ENCODE measurements at places on chromosomes 5 and 9.

DNA sequence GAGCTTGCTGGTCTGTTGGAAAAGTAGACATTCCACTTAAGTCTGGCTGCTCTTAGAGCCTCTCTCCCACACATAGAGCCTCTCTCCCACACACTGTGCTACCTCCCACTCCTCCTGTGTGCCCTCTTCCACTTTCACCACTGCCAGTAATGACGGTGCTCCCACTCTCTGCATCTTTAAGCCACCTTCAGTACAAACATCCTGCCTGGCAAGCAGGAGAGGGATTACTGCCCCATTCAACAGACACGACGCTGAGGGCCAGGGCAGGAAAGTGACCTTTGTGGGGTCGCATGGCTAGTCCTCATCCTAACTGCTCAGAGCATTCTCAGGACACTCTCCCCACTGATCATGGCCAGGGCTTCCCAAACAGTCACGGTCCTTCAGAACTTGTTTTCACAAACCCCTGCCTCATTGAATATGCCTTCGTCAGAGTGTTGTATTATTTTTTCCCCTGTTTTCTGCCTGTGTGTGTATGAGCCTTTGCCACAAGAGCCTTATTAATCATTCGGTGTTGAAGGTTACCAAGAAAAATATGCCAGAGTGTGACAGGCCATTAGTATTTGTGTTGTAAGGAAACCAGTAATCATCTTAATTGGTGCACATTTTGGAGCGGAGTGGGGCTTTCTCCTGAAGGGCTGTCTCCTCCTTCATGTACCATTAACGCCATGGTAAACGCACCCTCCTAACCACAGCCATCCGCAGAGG, 87.1 kb upstream of the SAP30L start:
- no peak for DNase-seq

DNA sequence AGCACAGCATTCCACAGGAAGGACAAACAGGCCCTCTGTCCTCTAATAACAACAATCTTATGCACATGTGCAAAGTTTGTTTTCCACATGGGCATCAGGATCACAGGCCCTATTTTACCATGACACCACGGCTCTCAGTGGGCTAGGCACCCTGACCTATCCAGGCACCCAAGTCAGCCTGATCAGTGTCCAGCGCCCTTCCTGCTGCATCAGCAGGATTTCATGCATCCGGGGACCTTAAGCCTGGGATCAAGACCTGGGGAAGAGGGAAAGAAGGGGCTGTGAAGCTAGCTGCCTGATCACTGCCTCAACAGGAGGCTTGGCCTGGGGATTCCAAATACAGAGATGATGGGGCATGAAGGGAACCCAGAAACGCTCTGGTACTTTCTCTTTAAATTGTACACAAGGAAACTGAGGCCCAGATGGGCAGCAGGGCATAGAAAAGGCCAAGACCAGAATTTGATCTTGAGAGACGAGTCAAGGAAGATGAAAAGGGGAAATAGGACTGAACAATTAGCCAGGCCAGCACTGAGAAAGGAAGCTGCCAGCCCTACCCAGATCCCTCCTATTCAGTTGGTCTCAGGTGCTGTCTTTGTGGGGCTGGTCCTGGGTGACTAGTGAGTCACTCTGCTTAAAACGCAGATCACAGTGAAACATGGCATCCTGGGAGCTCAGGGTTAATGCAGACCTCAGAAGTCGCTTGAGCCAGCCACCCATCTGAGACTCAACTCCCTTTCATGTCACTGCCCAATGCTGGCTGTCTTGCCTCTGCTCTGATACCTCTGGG, 57.9 kb downstream of the SHB start:
- DNase-seq, result no peak

GRCh38 chr5:84168841-84169240, 215.8 kb downstream of the EDIL3 start:
- no peak for DNase-seq

- no peak for DNase-seq
Observed at GRCh38 chr5:31703757-31704156, 64.8 kb downstream of the PDZD2 start.

GRCh38 chr9:32419921-32420320, 35.5 kb downstream of the ACO1 start:
- no peak for DNase-seq

DNA sequence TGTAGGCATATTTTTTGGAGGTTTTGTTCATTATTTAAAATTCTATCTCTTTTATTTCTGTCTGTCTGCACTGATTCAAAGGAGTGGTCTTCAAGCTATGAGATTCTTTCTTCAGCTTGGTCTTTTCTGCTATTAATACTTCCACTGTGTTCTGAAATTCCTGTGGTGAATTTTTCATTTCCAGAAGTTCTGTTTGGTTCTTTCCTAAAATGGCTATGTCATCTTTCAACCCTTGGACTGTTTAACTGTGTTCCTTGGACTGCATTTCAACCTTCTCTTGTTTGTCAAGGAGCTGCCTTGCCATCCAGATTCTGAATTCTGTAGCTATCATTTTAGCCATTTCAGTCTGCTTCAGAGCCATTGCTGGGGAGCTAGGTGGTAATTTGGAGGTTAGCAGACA, 76.3 kb downstream of the CERT1 start:
- DNase-seq, result no peak

GRCh38 chr5:97425511-97425910, 242.5 kb upstream of the RIOK2 start:
- DNase-seq, result no peak

- no peak for DNase-seq
Observed at GRCh38 chr5:87054821-87055220, 212.9 kb upstream of the RASA1 start.

GRCh38 chr9:132166599-132166998, 4.7 kb downstream of the NTNG2 start:
- DNase-seq, result no peak

DNA sequence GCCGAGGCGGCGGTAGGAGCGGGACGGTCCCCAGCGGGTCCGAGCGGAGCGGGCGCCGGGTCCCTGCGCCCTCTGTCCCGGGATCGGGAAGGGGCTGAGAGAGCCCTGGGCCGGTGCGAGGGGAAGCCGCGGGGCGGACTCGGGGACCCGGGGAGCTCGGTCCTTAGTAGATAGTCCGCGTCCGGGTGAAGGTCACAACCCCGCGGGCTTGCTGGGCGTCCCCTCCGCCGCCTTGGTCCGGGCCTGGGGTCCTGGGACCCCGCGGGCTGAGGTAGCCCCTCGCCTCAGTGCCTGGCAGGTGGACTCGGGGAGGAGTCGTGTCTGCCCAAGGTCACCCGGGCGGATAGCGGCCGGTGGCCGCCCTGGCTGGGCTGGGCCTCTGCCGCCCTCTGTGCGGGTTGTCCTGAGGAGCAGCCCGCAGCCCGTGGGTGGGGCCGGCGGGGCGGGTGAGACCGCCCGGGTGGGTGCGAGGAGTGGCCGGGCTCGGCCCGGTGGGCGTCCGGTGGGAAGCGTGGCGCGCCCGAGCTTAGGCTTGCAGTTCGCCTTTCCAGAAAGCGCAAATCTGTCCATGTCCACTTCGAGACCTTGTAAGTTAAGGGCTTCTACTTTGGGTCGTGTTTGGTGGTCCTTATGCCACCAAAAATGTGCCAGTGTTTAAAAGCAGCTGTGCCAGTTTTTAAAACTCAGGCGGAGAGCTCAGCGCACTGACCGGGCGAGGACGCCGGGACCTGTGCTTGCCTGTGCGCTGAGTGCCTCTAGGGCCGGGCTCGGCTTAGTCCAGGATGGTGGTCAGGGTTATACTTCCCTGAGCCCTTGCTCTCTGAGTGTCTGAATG, 554 bp downstream of the SDHA start:
- DNase-seq, result peak; percentile 11

DNA sequence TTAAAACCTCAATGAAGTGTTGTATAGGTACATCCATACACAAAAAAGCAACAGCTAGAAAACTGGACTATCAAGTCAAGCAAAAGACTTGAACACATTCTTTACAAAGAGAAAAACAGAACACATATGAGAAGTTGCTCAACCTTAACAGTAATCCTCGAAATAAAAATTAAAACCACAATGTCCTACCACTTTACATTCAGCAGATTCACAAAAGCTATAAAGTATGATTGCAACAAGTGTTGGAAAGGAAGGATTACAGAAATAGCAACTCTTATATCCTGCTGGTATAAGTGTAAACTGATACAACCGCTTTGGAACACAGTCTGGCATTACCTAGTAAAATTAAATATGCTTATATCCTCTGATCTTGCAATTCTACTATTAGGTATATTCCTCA, 28.5 kb upstream of the GOLGA1 start:
- no peak for DNase-seq

- DNase-seq, result no peak
Observed at GRCh38 chr9:19552282-19553105, 143.7 kb downstream of the ACER2 start.

GRCh38 chr9:136163248-136163850, 41.6 kb downstream of the LHX3 start:
- no peak for DNase-seq

- no peak for DNase-seq
Observed at GRCh38 chr5:118310401-118310800, 677.9 kb downstream of the DTWD2 start.

- DNase-seq, result no peak
Observed at GRCh38 chr9:79357616-79358015, 214.1 kb upstream of the TLE4 start.

DNA sequence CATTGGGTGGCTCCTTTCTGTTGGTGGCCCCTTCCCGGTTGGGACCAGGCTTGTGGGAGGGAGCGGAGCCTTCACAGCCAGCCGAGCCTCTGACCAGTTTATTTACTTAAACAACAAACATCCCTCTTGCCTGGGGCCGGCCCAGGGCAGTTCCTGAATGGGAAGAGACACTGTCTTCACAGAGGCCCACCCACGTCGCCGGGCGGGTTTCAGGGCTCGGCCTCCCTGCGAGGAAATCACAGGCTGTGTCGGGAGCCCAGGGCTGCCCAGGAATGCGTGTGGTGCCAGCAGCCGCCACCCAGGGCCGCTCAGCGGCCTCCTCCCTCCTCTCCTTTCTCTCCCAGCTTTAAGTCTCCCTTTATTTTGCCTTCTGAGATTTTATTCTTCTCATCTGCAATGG, 132.5 kb downstream of the HSD17B3 start:
- DNase-seq, result no peak

DNA sequence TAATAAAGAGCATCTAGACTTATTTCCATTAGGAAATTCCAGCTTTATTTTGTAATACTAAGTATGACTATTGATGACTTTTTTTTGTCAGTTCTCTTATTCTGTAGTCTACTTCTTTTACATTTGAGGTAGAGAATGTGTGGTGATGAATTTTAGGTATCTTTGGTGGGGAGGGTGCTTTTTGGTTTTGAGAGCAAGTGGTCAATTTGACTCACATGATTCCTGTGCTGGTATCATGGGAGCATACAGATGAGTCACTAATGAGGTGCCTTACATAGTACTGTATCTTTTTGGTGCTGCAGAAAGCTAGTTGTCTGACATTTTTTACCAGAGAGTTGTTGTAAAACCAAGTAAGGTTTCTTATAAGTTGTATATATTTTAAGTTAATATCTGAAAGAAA, 35.3 kb downstream of the ERBIN start:
- no peak for DNase-seq

GRCh38 chr5:124755565-124755964, 9.1 kb upstream of the ZNF608 start:
- no peak for DNase-seq

DNA sequence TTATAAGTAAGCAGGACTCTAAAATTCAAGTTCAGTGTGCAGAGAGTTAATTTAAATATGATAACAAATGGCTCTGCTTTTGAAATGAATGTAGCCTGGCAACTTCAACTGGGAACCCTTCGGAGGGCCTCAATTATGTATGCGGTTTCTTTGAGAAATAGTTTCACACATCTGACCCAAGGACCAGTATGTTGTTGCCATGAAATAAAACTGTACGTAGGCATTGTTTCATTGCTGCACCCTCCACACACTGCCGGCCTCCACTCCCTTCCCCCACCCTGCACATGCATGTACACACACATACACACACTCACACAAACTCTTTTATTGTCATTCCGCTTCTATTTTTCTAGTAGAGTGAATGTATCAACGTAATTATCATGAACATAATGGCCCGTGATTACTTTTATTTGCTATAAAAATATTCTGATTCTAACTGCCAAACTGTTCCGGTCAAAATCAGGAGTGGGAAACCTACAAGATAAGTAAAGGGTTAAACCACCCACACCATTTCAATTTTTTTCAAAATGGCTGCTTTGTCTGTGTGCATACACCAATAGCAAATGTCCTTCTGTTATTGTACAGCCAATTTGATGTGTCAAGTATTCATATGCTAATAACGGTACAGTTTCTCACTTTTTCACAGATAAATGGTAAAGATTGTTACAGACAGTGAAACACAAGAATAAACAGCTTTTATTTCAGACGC, 215.5 kb upstream of the TMEM161B start:
- no peak for DNase-seq

GRCh38 chr9:127256324-127256723, 8.2 kb upstream of the GARNL3 start:
- no peak for DNase-seq

- no peak for DNase-seq
Observed at GRCh38 chr9:69744688-69745380, 15.0 kb downstream of the PTAR1 start.

GRCh38 chr5:9314558-9314957, 231.3 kb downstream of the SEMA5A start:
- DNase-seq, result no peak

DNA sequence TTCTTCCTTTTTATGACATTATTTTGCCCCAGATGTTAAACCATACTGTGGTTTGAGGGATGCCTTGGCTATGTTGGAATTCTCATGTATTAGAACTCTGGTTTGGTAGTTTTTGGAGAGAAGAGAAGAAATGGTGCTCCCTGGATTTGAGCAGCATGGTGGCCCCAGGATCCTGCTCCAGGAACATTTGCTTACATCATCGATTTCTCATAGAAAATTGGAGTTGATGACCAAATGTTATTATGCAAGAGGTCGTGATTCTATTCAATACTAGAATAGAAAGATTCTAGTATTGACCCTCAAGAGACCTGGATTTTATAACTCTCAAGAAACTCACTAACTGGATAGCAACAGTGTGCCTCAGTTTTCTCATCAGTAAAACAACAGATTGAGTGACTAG, 77.5 kb upstream of the GNAQ start:
- DNase-seq, result no peak

DNA sequence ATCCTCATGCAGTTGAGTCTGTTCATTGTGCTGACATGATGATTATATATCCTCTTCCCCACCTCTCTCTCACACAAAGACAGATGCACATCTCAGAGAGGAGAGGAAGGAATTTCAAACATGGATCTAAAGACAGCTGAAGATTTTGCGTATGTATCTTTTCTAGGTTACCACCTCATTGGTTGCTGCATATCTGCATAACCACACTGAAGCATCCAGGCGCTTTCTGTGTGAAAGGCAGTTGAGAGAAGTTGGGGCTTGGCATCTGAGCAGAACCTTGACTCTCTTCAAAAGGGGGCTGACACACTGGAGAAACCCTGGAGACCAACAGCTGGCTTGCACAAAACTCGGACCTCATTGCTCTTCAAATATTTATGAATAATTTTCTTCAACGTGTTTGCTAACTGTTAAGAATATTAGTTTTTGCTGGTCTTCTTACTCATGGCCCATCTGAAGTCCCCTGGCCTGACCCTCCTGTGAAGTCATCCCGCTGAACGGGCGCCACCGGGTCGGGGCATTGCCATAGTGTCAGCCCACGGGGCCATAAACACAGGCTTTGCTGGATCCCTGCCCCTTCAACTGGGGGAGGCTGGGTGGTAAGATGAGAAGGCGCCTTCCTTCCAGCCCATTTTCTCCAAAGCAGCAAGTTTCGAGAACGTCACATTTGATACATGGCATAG, 593.2 kb upstream of the CLINT1 start:
- no peak for DNase-seq

Measured in stimulated activated CD8-positive, alpha-beta memory T cell treated with anti-CD3 and anti-CD28 coated beads, Interleukin-2, amount 100 ng/mL, for 1 hour (primary cell).